ENCODE measurements at places on chromosomes 1 and 21. TPM values are rescaled to one million over a fixed set of nuclear protein-coding genes. Genes with fewer than 3 reads are reported as not detected.

- H3K27me3 ChIP-seq: no peaks in the 10 kb centered on the region
- no peak for DNase-seq
- peak overlapping the region; percentile 100 for H3K27ac ChIP-seq
- H3K36me3 ChIP-seq: peaks cover 41% of the 10 kb centered on the region
- H3K4me3 ChIP-seq: peak overlapping the region; percentile 76
Measured at GRCh38 chr1:116740746-116741145, 13.5 kb upstream of the CD2 start.

Gene PPP1R15B
- 74.0 TPM for total RNA-seq

DNA sequence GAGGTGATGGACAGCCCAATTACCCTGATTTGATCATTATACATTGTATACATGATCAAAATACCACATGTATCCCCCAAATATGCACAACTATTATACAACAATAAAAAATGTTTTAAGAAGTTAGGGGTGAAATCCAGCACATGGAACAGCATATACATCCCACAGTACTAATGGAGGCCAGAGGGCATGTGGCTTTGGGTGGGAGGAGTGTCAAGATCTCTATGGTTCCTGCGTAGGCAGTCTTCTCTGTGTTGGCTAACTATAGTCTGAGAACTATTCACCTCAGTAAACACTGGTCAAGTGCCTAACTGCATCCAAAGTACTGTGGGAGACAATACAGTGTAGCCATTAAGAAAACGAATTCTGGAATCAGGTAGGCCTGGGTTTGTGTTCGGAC, 74.1 kb downstream of the GADD45A start:
- no peaks in the 10 kb centered on the region for H3K36me3 ChIP-seq
- no peak overlapping the region for H3K4me3 ChIP-seq
- peaks cover 16% of the 10 kb centered on the region for H3K27me3 ChIP-seq

Gene MRAP
- total RNA-seq: not detected

Gene S100B
- total RNA-seq: not detected

Gene ANGPTL3
- total RNA-seq: not detected

GRCh38 chr1:54070171-54070837, 16.9 kb downstream of the TCEANC2 start:
- no peak overlapping the region for H3K27ac ChIP-seq
- H3K4me3 ChIP-seq: no peak overlapping the region
- H3K27me3 ChIP-seq: no peaks in the 10 kb centered on the region
- no peak for DNase-seq
- no peaks in the 10 kb centered on the region for H3K4me1 ChIP-seq
- peaks cover 11% of the 10 kb centered on the region for H3K36me3 ChIP-seq

GRCh38 chr1:39825432-39825941, 36.8 kb upstream of the BMP8B start:
- no peak for DNase-seq
- no peaks in the 10 kb centered on the region for H3K4me1 ChIP-seq
- no peak overlapping the region for H3K4me3 ChIP-seq
- no peak overlapping the region for H3K27ac ChIP-seq
- H3K36me3 ChIP-seq: no peaks in the 10 kb centered on the region

DNA sequence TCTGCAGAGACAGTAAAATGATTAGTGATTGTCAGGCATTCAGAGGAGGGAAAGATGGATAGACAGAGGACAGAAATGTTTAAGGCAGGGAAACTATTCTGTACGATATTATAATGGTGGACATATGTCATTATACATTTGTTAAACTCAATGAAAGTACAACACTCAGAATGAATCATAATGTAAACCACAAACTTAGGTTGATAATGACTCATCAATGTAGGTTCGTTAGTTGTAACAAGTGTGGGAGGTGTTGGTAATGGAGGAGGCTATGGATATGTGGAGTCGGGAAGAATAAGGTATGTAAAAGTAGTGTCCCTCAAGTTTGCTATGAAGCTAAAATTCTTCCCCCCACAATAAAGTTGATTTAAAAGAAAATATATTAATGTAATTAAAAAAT, 455.0 kb downstream of the BRINP3 start:
- H3K4me3 ChIP-seq: no peak overlapping the region
- H3K27ac ChIP-seq: no peak overlapping the region
- H3K36me3 ChIP-seq: no peaks in the 10 kb centered on the region
- no peaks in the 10 kb centered on the region for H3K27me3 ChIP-seq
- H3K4me1 ChIP-seq: no peaks in the 10 kb centered on the region

- H3K36me3 ChIP-seq: no peaks in the 10 kb centered on the region
- H3K4me1 ChIP-seq: peaks cover 2% of the 10 kb centered on the region
- DNase-seq: no peak
- no peak overlapping the region for H3K27ac ChIP-seq
- H3K4me3 ChIP-seq: no peak overlapping the region
Measured at GRCh38 chr1:168623831-168624230, 47.4 kb downstream of the XCL1 start.

- no peak overlapping the region for H3K27ac ChIP-seq
- peaks cover 21% of the 10 kb centered on the region for H3K27me3 ChIP-seq
- H3K4me1 ChIP-seq: peaks cover 3% of the 10 kb centered on the region
- H3K36me3 ChIP-seq: no peaks in the 10 kb centered on the region
Measured at GRCh38 chr21:35652872-35653271, 407.5 kb downstream of the SETD4 start.

GRCh38 chr1:19458815-19459417, 26.4 kb downstream of the CAPZB start:
- H3K27ac ChIP-seq: peak overlapping the region; percentile 73
- H3K4me1 ChIP-seq: peaks cover 70% of the 10 kb centered on the region
- no peak for DNase-seq
- H3K36me3 ChIP-seq: peaks cover 19% of the 10 kb centered on the region

- no peak overlapping the region for H3K4me3 ChIP-seq
- peak; percentile 82 for DNase-seq
- no peaks in the 10 kb centered on the region for H3K4me1 ChIP-seq
- H3K27me3 ChIP-seq: peaks cover 7% of the 10 kb centered on the region
Measured at GRCh38 chr1:165717918-165718515, 19.7 kb upstream of the ALDH9A1 start.

GRCh38 chr1:53804791-53805505, 33.1 kb downstream of the NDC1 start:
- no peak for DNase-seq
- H3K27me3 ChIP-seq: no peaks in the 10 kb centered on the region
- no peak overlapping the region for H3K4me3 ChIP-seq
- no peak overlapping the region for H3K27ac ChIP-seq

Gene MARK1
- not detected for total RNA-seq

DNA sequence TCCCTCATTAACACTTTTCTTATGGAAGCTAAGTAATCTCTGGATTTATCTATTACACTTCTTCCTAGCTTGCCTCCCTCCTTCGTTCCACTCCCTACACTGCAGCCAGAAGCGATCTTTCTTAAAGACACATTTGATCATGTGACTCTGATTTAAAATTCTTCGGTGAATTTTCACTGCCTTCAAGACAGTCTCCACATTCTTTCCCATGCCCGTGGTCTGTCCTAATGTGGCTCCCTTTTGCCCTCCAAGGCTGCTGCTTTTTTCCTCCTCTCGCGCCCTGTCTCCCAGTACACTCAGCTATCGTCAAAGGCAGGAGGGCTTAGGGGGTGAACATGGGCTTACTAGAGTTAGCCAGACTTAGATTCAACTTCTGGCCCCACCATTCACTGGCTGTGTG, 64.4 kb downstream of the SDCCAG8 start:
- H3K27me3 ChIP-seq: no peaks in the 10 kb centered on the region
- peaks cover 4% of the 10 kb centered on the region for H3K36me3 ChIP-seq
- H3K4me3 ChIP-seq: no peak overlapping the region
- no peak overlapping the region for H3K27ac ChIP-seq

DNA sequence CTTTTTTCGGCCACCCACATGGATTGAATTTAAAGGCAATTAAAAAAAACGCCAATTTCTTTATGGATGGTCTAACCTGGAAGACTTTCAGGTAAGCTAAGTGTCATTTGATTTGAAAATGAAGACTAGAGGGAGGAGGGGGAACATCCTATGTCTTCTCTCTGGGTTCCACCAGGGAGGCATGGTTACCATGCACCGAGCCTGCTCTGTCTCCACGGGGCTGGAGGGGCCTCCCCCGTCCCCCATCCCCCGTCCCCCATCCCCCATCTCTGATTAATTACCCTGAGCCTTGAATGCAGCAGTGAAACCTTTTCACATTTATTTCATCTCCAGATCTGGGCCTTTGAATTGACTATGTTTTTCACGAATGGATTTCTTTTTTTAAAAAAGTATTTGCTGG, 135.1 kb downstream of the TLR5 start:
- H3K36me3 ChIP-seq: no peaks in the 10 kb centered on the region
- H3K4me1 ChIP-seq: no peaks in the 10 kb centered on the region

GRCh38 chr1:205591522-205592351, 40.1 kb downstream of the ELK4 start:
- H3K36me3 ChIP-seq: peaks cover 11% of the 10 kb centered on the region
- no peaks in the 10 kb centered on the region for H3K27me3 ChIP-seq
- peak; percentile 97 for DNase-seq

Gene PADI1
- total RNA-seq: not detected

Gene AMY1A
- not detected for total RNA-seq

Gene FPGT
- total RNA-seq: 11.6 TPM

- H3K4me3 ChIP-seq: no peak overlapping the region
- H3K27ac ChIP-seq: no peak overlapping the region
- peaks cover 2% of the 10 kb centered on the region for H3K36me3 ChIP-seq
- H3K4me1 ChIP-seq: peaks cover 38% of the 10 kb centered on the region
Measured at GRCh38 chr1:89519779-89520358, 4.8 kb upstream of the LRRC8B start.

Gene PROX1
- not detected for total RNA-seq

GRCh38 chr1:54474310-54475251, 68.4 kb upstream of the SSBP3 start:
- peaks cover 19% of the 10 kb centered on the region for H3K4me1 ChIP-seq
- peak overlapping the region; percentile 71 for H3K4me3 ChIP-seq
- peak; percentile 72 for DNase-seq
- H3K27ac ChIP-seq: no peak overlapping the region
- H3K27me3 ChIP-seq: peaks cover 23% of the 10 kb centered on the region
- H3K36me3 ChIP-seq: no peaks in the 10 kb centered on the region

DNA sequence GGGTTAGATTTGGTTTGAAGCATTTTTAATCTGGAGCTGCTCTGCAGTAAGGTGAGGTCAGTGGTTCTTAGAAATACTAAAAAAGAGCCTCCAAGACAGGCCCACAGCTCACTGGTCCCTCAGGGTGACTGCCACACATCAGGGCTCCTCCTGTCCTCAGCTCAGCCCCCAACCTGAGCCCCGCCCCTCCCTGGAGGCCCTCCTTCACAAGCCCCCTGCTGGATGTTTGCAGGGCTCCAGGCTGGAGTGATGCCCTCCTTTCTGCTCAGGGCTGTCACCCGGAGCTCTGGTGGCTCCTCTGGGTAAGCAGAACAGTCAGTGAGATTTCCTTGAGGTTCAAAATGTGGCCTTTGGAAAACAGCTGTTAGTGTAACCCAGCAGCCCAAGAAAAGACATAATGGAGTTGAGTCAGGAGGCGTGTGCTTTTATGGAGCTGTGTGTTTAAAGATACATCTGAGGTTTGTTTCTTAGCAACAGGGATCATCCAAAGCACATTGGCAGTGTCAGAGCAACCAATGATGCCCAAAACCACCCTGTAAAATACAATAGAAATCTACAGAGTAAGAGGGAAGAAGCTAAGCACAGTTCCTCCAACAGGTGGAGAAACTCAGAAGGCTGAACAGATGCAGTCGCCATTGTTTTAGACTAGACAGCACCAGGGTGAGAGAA, 21.4 kb downstream of the STUM start:
- no peak overlapping the region for H3K27ac ChIP-seq
- H3K36me3 ChIP-seq: no peaks in the 10 kb centered on the region
- H3K4me3 ChIP-seq: no peak overlapping the region
- H3K4me1 ChIP-seq: no peaks in the 10 kb centered on the region
- DNase-seq: peak; percentile 62
- peaks cover 4% of the 10 kb centered on the region for H3K27me3 ChIP-seq
